Activated CD4-positive, CD25-positive, alpha-beta regulatory T cell treated with anti-CD3 and anti-CD28 coated beads, Interleukin-2, amount 50 U/mL, for 16 hours (primary cell): ENCODE measurements at places on chromosomes 13 and 19.

DNA sequence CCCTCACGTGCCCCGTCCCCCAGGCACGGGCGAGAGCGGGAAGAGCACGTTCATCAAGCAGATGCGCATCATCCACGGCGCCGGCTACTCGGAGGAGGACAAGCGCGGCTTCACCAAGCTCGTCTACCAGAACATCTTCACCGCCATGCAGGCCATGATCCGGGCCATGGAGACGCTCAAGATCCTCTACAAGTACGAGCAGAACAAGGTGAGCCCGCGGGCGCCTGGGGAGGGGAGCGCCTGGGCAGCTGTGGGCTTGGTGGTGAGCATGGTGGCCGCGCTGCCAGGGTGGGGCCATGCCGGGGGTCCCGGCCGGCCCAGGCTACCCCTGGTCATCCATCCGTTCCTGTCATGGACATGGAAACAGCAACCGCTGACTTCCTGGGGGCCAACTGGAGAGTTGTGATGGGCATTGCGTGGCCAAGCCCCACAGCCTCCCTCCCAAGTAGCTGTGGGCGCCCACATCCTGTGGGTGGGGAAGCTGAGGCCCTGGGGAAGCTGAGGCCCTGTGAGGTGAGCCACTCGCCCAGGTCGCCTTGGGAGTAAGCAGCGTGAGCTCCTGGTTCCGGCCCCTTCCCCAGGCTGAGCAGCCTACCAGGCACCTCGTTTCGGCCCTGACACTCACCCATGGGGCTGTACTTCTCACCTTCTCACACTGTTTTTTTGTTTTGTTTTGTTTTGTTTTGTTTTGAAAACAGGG is 16.1 kb downstream of the GNA11 start:
- no peak for DNase-seq

DNA sequence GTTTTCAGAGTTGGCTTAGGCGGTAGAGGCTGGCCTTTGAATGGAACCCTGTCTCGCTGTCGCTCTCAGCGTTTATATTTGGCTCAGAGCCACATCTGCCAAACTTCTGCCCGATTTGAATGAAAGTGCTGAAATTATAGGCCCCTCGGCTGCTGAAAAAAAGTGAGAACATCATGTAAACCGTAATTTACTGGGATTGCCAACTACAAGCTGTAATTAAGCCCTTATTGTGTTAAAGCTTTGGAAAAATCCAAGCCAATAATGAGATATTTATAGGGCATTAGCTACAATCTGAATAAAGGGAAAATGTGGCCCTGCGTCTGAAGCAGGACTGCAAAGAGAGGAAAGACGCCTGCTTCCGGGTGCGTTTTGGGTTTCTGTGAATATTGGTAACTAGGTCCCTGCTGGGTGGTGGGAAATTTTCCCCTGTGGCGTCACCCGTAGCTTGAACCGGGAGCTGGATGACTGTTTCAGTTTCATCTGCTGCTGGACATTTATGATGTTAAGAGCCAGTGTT is 9.9 kb downstream of the DNM2 start:
- no peak for DNase-seq

DNA sequence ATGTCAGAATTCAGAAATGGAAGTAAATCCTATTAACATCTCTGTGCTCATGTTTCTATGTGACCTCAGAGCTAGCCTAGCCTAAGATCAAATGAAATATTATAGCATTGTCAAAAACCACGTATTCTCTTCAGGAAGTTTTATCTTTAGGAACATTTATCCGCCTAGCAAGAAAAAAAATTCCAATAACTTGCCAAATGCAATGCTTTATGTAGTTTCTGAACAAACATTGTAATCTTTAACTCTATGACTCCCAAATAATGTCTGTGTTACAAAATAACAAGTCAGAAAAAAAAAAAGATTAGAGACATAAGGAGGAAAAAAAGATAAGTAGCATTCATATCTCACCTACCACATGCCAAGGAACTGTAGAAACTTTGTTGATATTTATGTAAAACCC is 18.4 kb upstream of the IPO5 start:
- DNase-seq, result no peak

GRCh38 chr13:50708461-50708860 is 135.0 kb downstream of the DLEU7 start:
- DNase-seq, result no peak

- no peak for DNase-seq
Measured at GRCh38 chr19:27833031-27833430, 1379.9 kb downstream of the UQCRFS1 start.

GRCh38 chr13:54989418-54989817 is 1960.8 kb downstream of the OLFM4 start:
- no peak for DNase-seq

DNA sequence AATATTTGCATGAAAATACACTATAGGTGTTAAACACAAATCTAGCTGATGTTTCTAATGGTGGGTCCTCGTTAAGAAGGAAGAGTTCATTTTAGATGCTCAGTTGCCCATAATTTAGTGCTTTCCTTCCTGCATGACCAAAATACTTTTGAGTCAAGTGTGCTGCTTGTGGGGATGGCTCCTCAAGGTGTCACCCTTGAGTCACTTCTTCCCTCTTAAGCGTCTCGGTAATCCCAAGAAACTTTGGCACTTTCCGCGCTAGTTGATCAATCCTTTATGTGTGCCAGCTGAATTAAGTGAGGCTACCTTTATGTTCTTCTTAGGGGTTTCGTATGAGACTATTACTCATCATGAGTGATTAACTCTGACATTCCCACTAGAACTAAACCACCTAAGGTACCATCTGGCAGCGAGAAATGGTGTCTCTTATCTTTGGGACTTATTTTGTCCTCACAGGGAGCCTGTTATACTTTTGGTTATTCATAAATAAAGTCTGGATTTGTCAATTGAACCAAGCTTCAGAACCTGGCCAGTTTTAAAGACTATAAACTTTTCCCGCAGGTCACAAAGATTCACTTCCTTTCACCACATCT is 106.8 kb downstream of the NHLRC3 start:
- no peak for DNase-seq

DNA sequence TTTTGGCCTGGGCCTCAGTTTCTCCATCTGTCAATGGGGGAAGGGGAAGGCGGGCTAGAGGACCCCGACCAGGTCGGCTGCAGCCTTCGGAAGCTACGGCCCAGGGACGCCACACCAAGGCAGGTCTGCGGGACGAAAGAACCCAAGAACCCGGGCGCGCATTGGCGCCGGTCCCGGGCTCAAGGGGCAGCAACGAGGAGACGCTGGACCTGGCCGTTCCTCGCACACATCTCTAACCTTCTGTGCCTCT is 739 bp upstream of the ILF3 start:
- no peak for DNase-seq

DNA sequence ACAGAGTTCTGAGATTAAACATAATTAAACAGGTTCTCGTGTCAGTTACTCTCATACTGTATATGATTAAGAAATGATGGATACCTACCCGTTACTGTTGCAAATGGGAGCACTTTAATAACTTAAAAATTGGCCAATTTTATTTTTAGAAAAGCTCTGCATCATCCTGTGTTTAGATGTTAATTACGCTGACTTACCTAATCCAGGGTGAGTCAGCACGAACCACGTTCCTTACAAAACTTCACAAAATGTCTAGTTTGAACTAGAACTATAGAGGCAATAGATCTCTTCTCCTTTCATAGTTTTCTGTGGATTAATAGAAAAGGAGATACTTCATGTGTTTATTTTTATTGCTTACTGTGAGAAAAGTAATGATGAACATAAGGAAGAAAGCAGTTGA is 363.9 kb downstream of the MYO16 start:
- DNase-seq, result no peak

DNA sequence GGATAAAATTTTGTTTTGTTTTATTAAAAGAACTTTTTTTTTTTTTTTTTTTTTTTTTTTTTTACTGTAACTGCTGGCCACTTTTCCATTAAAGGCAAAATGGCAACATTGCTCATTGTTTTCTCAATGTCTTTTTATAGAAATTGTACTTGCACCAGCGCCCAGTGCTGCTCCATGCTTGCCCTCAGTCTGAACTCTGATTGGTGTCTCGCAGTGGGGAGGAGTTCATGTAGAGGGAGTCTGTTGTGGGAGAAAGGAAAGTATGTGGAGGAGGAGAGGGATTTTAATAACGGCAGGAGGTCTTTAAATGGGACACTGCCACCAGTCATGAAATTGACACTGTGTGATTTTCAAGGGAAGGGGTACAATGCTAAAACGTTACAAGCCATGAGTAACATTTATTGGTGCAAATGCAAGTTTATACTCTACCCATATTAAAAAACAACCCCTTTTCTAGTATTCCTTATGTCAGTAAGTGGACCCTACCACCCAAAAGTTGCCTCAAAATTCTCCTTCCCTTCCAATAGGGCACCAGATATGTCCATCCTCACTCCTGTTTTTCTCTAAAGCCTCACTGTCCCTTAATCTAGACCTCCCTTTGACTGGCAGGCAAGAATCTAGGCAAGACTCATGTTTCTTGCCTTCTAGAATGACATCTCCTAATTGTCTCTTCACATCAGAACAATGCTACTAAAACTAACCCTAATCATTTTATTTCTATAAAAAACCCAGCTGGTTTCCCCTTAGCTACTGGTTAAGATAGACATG is 3.2 kb downstream of the RASL11A start:
- DNase-seq, result no peak
